Small intestine (tissue), 16 donors: ENCODE measurements at places on chromosomes 1 and 21.
A peak's percentile ranks its signal among the peaks of the same experiment; 100 is the strongest.

GRCh38 chr1:224872832-224873433 is 56.5 kb upstream of the DNAH14 start:
- no peak for DNase-seq

- no peak for DNase-seq
These were observed 218.6 kb downstream of the SLC44A5 start for GRCh38 chr1:75392278-75392677.

DNA sequence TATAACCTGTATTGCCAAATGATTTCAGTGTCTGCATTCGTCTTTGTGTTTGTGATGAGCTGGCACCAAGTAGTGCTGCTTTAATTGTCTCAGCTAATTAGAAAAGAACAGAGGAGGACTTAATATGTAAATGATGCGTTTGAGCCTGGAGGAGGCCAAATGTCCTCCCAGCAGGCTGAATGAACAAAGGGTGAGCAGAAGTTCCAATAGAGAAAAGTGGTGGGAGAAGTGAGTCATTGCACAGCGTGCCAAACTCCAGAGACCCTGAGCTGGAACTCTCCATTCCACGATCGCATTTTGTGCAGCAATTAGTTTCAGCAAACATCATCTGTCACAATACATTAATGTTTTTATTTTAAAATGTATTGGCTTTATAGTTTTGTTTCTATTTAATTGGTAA is 17.9 kb downstream of the ETV3L start:
- DNase-seq: no peak

DNA sequence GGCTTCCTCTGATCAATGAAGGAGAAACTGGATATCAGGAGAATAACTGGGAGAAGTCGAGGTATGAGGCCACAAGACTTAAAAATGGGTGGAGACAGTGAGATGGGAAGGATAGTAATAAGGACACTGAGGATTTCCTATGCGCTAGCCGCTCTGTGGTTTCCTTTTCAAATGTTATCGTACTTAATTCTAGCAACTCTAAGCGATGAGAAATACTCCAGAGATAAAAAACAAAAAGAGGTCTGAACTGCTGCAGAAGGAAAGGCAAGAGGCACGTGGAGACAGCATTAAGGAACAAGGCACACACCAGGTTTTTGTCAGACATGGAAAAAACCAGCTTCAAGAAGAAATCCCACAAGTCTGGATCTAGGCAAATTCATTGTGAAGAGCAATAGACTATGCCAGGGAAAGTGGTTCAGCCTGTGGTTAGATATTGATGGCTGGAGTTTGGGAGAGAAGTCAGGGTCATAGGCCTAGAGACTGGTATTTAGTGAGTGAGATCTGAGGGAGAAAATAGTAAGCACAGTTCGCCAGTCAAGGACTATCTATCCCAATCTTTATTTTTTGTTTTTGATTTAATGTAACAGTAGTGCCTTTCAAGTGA is 5.3 kb downstream of the CLCA2 start:
- no peak for DNase-seq

GRCh38 chr1:196449460-196449859 is 158.8 kb downstream of the KCNT2 start:
- no peak for DNase-seq

GRCh38 chr1:41530411-41530810 is 45.9 kb upstream of the EDN2 start:
- no peak for DNase-seq

DNA sequence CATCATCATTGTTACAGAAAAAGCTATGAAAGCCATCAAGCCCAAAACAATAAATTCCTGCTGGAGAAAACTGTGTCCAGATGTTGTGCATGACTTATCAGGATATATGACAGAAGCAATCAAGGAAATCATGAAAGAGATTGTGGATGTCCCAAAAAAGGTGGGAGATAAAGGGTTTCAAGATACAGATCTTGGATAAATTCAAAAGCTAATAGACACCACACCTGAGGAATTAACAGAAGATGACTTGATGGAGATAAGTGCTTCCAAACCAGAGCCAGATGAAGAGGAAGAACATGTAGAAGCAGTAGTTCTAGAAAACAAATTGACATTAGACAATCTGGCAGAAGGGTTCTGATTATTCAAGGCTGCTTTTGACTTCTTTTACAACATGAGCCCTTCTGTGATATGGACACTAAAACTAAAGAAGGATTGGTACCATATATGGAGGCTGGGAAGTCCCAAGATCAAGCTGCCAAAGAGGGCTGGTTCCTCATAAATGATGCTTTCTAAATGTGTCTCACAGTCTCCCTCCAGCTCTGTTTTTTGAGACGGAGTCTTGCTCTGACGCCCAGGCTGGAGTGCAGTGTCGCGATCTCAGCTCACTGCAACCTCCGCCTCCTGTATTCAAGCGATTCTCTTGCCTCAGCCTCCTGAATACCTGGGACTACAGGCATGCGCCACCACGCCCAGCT is 32.1 kb upstream of the LRIG2 start:
- DNase-seq: no peak

GRCh38 chr1:35882586-35882944 is 444 bp upstream of the AGO1 start:
- DNase-seq: no peak

- DNase-seq: no peak
These were observed 22.9 kb downstream of the CITED4 start for GRCh38 chr1:40838980-40839942.

GRCh38 chr1:87379306-87379705 is 50.6 kb downstream of the LMO4 start:
- no peak for DNase-seq

- DNase-seq: no peak
These were observed 369.5 kb upstream of the LYPLAL1 start for GRCh38 chr1:218804014-218804785.

DNA sequence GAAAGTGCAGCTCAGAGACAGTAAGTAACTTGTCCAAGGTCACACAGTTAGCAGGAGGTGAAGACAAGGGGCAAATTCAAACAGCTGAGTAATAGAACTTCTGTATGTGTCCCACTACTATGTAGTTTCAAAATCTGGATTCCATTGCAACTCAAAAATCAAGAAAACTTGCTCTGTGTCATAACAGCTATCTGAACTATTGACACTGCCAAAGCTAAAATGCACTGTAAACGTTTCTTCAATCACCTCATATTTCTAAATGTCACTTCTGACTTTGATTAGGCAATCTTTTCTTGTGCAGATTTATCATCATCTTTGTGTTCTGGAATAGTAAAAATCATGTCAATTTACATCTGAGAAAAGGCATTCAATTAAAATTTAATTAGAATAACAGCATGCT is 957.6 kb downstream of the MRPL39 start:
- DNase-seq: no peak

GRCh38 chr1:183212870-183213269 is 26.8 kb downstream of the LAMC2 start:
- no peak for DNase-seq

DNA sequence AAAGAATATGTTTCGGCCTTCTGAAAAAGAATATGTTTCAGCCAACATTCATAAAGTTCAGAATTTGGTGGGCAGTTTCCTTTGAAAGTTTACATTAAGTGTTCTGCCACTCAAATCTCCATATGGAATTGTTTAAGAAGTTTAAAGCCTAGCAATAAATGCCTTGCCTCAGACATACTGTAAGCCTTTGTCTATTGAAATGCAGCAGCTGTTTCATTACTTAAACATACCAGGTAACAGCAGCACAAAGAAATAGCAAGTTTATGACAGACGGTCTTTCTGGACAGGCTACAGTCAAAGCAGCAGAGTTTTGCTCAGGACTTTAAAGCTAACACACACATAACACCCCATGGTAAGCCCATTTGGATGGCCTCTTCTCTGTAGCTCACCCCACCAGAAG is 38.5 kb upstream of the C1orf105 start:
- no peak for DNase-seq

- DNase-seq: no peak
These were observed 10.1 kb upstream of the RABGAP1L start for GRCh38 chr1:174149216-174149615.

DNA sequence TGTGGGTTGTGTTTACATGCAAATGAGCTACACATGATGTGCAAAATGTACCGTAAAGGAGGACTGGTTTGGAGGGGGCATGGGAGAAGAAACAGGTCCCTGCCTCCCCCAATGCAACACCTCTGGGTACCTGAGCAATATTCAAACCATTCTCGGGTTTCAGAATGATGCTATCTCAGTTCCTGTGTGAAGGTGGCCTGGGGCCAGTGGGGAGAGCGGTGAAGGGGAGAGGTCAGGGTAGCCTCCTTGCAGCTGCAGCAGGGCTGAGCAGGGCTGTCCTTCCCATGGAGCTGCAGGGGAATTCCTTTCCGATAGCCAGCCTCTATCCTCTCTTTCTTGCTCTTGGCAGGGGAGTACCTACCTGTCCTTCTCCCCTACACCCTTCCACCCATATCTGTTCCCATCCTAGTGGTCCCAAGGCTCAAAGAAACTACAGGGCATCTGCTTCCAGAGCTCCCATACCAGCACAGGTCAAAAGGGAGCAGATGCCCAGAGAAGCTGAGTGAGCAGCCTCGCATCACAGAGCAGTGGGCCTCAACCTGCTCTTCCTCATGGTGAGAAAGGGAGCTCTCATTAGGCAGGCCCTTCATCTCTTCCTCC is 11.9 kb downstream of the MEF2D start:
- DNase-seq: no peak

DNA sequence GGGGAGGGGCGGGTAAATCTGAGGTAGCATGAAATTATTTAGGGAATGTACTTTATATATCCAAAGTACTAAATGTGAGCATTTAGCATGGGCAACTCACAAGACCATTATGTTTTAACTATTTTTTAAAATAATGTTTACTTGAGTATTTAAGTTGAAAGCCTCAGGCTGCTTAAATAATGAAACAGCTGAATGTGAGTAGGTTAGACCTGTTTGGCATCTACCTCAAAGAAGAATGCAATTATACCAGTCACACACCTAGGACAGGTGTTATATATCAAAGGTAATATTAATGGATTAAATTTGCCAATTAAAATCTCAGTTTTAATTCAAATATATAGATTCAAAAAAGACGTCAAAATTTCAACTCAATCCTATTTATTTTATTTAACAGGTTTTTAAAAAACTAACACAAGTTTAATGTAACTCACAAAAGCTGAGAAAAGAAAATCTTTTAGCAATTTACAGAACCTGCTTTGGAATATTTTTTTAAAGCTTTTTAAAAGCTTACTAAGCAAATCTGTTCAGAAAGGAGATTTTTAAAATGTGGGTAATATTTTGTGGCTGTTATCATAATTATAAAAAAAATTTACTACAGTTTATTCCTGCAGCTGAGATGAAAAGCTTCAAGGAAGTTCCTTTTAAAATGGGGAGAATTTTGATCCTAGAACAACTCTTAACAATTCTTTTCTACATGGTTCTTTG is 104.6 kb upstream of the LBR start:
- no peak for DNase-seq

DNA sequence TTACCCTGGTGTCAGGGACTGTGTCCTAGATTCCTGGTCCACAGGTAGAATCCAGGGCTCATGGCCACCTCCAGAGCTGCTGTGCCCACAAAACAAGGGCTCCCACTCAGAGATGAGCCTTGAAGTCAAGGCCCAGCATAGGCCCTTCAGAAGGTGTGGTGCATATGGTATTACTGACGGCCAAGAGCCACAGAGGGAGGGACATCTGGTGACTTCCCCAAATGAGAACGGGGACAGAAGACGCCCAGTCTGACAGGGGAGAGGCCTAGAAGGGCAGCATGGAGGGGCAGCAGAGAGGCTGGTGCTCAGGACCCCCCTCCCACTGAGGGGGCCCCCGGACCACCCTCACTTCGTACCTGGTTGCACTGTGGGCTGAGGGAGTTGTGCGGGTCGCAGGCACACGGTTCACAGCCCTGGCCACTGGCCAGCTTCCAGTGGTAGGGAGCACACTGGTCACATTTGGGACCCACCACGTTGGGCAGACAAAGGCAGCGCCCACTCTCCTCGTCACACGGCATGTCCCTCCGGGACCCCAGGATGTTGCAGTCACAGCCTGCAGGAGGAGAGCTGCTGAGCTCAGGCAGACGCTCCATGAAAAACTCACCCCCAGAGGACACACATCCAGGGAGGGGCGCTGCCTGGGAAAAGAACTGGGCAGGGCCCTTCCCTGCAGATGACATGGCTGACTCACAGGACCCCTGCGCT is 25.0 kb downstream of the LAMB3 start:
- no peak for DNase-seq

DNA sequence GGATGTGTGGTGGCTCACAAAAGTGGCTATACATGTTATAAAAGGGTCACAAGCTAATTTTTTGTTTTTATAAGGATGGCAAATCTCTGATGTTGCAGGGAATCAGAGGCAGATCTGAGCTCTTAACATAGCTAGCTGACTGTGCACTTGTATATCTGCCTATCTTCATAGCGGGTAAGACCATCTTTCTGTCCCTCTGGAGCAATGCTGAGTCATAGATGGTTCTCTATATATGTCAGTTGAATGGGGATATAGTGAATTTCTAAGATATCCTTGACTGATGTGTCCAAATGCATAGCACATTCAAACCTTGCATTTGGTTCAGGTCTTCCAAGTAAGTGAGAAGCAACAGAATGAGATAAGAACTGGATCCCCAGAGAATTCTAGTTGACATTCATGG is 272.6 kb upstream of the PROX1 start:
- no peak for DNase-seq

DNA sequence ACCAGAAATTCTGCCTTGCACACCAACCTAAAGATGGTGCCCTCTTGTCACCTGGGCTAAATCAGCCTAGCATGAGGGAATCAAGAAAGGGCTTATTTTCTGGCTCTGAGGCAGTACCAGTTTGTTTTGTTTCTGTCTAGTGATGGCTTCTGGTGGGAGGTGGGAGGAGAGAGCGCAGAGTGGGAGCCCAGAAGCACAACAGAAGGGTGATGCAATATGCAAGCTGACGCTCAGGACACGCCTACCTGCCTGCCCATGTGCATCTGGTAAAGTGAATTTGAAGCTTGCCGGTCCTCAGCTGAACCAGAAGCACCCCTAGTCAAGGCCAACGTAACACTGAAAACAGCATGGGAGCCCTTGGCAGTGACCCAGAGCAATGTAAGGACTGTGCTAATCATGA is 138.4 kb upstream of the TIAM1 start:
- no peak for DNase-seq

GRCh38 chr1:51218570-51218969 is 17.5 kb upstream of the RNF11 start:
- DNase-seq: peak; percentile 15

GRCh38 chr1:237227476-237227875 is 185.5 kb downstream of the RYR2 start:
- no peak for DNase-seq

DNA sequence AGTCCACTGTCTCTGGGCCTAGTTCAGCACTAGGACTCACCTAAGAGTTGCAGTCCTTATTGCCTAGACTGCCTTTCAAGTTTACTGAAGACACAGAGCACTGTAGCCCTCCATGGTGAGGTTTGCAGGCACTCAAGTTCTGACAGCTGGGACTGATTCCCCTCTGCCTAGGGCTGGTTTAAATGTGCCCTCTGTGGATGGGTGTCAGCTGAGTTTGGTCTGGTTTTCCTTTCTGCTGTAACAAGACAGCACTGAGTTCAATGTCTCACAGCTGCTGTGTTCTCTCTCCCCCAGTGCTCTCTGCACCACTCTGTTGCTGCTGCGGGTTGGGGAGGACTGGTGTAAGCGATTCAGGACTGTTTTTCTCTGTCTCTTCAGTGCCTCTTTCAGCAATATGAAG is 75.2 kb upstream of the C1orf21 start:
- no peak for DNase-seq

- DNase-seq: no peak
These were observed 78.7 kb downstream of the ATP1A1 start for GRCh38 chr1:116451702-116452101.
